ENCODE measurements at places on chromosomes 13 and 19. TPM values are rescaled to one million over a fixed set of nuclear protein-coding genes. Genes with fewer than 3 reads are reported as not detected.
A peak's percentile ranks its signal among the peaks of the same experiment; 100 is the strongest.

Gene GPR180
- 1.3 TPM for polyA plus RNA-seq

Gene ZNF112
- not detected for polyA plus RNA-seq

Gene SHC2
- polyA plus RNA-seq = not detected

Gene FBXO46
- polyA plus RNA-seq = 11.1 TPM

Gene PLPP2
- not detected for polyA plus RNA-seq

Gene DIS3
- polyA plus RNA-seq = 14.4 TPM

Gene ZNF599
- 9.6 TPM for polyA plus RNA-seq

Gene ZNF223
- polyA plus RNA-seq = 4.8 TPM

DNA sequence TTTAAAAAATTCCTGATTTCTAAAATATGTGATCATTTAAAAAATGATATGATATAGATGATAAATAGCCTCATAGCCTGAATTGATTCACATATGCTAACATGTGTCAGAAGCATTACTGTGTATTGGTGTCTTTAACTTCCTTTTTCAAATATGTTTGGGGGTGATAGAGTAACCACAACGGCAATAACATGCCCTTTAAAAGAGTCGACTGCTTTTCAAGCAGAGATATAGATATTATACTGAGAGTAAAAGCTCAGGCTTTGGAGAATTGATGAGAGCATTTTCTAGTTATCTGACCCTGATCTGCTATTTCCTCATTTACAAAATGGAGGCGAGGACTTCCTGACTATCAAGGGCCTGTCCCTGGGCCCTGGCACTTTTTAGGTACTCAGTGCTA is 260.5 kb downstream of the DCT start:
- no peak for DNase-seq

DNA sequence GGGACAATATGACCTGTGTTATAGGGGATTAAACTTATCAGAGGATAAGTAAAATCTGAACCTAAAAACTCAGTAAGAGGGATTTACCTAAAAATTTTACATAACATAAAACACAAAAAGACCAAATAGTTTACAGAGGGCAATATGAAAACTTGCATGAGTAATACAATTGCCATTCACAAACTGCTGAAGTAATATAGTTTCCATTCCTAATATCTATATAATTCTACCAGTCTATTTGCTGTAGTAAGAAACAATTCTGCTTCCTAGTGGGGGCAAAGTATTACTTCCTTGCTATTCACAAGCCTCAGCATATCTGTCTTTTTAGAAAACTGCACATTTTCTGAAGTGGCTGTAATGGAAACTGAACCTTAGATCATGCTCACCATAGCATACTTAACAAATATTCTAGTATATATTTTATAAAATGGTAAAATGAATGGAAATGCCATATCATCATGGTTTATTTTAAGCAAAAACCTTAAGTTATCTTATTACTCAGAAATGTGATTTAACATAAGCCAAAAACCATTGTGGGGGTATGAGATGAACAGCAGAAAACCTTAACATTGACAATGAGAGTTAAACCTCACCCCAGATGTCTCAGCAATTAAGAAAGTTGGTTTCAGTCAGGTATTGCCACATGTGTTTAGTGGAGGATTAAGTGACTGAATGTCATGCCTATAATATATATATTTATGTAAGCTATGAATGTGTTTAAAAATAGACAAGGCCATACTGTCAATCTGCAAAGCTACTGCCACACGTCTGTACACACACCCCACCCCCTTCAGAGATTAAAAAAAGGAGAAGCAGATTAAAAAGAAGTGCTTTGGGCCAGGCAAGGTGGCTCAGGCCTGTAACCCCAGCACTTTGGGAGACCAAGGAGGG is 136.8 kb downstream of the MIPEP start:
- no peak for DNase-seq

DNA sequence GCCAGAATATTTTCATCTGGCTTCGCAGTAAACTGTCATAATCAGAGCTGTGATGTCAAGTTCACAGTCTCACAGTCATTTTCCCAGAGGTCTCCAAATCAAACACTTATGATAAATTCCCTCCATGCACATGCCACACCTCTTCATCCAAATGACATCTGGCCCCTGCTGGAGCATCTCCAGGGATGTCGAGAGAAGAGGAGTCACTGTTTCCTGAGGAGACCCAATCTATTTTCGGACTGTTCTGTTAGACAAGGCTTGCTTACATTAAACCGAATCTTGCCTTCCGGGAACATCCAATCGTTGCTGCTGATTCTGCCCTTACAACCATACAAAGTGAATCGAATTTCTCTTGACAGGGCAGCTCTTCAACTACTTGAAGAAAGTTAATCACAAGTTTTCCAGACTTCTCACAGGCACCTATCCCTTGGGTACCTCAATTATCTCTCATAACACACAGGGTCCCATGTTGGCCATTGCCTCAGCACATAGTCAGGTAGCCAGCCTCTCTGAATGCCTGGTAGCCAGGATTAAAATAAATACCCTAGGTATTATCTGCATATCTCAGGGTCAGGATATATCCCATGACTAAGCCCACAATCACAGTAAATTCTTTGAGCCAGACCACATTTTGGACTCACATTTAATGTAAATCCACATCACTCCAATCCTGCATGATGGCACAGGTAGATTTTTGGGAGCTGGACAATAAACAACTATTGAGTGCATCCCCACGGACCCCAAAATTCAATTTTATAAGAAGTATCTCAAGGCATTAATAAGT is 182.5 kb downstream of the ABCC4 start:
- no peak for DNase-seq

DNA sequence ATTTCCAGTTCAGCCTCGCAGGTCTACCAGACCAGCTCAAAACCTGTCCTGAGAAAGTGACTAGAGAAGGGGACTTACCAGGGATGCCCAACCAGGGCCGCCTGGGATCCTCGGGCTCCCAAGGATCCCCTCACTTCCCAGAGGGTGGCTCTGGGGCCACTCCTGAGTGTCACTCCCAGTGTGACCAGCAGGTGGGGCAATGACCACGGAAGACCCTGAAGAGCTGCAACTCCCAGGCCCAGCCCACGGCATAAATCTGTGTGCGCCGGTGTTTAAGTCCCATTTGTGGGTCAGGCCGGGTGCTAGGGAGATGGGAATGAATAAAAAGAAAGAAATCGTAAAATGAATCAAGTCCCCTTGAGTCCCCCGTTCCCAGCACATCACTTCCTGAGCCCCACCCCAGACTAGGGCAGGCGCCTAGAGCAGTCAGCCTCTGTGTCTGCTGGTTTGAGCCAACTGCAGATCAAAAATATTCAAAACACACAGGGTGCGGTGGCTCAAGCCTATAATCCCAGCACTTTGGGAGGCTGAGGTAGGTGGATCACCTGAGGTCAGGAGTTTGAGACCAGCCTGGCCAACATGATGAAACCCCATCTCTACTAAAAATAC is 10.7 kb downstream of the PTGIR start:
- DNase-seq = no peak

GRCh38 chr13:109166804-109167203 is 537.4 kb downstream of the MYO16 start:
- no peak for DNase-seq

- DNase-seq = no peak
Measured at GRCh38 chr13:44768775-44769581, 192.8 kb upstream of the TSC22D1 start.

- no peak for DNase-seq
Measured at GRCh38 chr19:31560086-31561060, 211.1 kb upstream of the TSHZ3 start.

DNA sequence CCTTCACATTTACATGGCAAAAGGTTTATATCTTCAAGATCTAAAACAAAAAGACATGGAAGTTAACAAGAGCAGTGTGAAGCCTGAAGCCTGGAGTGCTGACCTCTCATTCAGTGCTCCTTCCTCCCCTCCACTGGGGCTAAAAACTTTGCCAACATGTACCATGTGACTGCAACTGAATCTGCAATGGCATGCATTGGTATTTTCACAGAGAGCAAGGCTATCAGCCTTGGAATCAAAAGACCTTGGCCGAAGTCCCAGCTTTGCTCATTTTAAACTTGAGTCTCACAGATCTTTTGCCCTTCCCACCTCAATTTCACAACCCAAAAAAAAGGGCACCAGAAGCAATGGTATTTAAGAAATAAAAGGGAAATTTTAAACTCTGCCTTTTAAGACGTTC is 325.1 kb downstream of the DCT start:
- no peak for DNase-seq

GRCh38 chr19:37594982-37595382 is 306 bp downstream of the ZNF540 start:
- peak; percentile 40 for DNase-seq

- DNase-seq = no peak
Measured at GRCh38 chr13:33277037-33277740, 8.4 kb downstream of the STARD13 start.

DNA sequence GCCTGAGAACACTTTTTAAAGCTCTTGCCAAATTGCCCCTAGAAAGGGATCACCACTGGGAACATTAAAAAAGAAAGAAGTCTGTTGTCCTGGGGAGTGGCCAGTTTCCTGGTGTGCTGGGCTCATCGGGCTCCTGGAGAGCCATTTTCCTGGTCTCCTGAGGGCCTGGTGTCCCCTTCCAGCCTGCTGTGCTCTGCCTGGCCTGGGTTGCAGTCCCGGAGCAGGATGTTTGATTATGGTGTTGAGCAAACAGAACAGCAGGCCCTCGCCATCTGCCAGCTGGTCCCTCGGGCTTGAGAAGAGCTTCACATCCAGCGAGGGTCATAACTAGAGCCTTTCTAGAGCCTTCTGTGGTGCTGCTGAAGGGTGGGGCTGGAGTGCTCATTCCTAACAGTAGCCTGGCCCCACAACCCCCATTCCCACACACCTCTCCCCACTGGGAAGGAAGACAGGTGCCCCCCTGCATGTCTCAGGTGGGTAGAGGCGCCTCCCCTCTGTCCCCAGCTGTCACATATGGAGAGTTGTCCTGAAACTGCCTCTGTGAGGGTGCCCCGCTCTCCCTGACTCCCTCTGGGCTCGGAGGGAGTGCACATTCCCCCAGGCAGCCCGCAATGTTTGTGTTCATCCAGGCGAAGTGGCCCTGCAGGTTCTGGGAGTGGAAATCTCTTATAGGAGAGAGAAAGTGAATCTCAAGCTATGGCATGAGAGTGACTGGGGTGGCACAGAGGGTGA is 151.1 kb downstream of the SIPA1L3 start:
- no peak for DNase-seq

- no peak for DNase-seq
Measured at GRCh38 chr13:113419531-113420193, 33.6 kb downstream of the ADPRHL1 start.

DNA sequence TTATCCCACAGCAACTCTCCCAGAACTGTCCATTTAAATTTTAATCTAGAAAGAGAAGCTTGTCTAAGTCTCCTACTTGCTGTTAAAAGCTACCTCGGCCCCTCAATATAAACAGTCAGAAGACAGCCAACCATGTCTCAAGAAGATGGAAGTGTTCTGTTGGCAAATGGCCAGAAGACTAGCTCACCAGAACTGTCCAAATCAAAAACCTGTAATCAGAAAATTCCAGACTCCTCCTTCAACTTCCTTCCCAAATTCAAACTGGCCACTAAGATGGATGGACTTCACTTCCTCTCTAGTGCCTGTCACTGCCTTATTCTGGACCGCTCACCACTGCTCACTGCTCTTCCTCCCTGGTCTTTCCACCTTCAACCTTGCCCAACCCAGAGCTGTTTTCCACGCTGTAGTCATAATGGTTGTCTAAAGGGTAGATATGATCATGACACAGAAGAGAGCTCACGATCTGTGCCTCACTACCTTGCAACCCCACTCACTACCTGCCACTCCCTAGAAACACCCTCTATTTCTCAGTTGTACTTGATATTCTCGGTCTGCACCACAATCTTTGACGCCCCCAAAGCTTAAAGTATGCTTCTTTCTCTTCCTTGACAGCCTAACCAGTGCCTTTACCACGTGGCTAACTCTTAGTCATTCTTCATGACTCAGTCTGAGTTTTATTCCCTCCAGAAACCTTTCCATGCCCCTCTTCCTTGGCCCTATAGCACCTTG is 9.2 kb downstream of the FGF14 start:
- DNase-seq = no peak

DNA sequence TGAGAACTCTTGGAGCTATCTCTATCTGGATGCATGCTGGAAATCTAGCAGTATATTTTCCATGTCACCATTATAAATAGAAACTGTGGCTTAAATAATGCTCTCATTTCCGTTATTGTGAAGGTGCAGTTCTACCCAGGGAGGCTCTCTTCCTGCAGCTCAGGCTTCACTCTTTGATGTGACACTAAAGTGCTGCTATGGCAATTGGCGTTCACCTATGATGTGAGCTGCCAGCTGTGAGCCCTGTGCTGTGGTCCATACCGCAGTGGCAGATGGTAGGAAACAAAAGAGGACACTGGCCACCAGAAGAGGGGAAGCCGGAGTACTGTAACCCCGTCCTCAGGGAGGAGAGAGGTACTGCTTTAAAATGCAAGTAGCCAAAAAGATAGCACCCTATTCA is 40.6 kb upstream of the ZNF681 start:
- peak; percentile 61 for DNase-seq

DNA sequence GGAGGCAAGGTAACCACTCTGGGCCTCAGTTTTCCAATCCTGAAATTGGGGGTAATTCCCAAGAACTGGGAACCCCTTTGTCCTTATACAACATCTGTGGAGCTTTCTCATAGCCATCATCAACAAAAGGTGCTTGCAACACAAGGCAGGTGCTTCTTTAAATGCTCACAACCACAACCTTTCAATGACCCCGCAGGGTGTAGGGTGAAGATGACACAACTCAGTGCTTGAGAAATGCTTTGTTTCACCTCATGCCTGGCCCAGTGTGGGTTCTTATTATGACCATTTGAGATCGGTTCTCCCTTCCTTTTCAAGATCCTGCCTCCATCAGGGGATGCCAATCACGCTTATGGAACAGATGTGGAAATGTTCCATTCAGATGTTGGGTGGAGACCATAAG is 8.4 kb downstream of the WIZ start:
- DNase-seq = no peak

DNA sequence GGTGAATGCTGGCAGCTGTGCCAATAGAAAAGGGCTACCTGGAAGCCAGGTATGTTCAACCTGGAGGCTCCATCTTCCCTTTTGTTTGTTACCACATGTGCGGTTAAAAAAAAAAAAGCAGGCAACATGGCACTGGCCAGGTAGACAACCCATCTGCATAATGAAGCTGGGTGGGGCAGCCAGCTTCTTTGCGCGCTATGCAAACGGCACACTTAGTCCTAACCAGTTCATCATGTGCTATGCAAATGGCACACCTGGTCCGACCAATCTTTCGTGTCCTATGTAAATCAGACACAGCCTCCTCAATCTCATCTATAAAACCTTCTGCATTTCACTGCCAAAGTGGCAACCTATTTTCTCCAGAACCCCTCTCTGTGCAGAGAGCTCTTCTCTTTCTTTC is 11.3 kb upstream of the IGSF23 start:
- no peak for DNase-seq

- DNase-seq = peak; percentile 34
Measured at GRCh38 chr19:39937094-39937720, 2.8 kb upstream of the FCGBP start.

DNA sequence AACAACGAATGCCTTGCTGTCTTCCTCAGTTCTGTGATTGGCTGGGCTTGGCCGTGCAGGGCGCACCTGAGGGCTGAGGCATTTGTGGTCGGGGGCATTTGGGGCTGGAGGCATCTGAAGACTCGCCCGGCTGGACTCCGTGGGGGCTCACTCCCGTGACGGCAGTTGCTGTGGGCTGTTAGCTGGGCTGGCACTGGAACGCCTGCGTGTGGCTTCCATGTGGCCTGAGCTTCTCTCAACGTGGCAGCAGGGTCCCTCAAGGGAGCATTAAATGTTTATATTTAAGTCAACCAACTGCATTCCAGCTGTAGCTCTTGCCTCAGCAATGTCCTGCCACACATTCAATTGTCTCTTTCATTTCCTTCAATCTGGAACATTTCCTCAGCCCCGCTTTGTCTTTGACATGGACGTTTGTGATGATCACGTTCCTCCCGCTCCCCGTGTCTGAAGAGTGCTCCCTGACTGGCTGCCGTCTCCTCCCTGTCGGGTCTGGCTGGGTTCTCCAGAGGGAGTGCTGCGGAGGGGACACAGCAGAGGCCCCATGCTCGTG is 21.0 kb downstream of the CCDC8 start:
- DNase-seq = no peak

Measured in naive thymus-derived CD4-positive, alpha-beta T cell (primary cell).